CD4-positive, alpha-beta T cell treated with Interleukin-6 for 4 hours (primary cell): ENCODE measurements at places on chromosomes 6 and 20.

DNA sequence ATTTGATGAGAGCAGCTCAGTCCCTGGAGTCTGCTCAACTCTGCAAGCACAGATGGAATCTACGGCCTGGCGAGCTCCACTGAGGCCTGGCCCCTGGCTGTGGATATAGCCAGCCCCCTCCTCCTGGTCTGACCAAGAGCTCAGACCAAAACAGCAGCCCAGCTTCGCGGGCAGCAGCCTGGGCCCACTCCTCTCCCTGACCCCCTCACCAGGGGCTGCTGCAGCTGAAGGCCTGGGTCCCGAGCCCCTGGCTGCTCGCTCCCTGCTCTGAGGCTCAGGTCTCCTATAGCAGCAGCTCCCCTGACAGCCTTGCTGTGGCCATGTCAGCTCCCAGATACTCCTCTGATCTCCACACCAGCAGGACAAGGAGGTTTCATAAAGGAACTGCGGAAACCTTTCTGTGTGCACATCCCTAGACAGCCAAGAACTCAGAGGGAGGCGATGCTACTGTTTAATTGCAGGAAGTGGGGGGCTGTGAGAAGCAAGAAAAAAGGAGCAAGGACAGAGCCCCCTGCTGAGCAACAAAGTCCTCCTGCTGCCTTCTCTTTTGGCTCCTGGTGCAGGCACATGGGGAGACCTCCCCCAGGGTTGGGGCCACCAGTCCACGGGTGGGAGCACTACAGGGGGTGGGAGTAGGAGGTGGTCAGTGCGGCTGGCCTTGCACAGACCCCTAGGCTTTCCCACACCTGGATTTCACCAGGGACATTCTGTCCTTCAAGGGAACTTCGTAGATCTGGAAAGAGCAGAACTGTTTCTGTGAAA, 38.7 kb upstream of the CST5 start:
- no peak for DNase-seq

GRCh38 chr6:149445095-149445466, 39.7 kb downstream of the ZC3H12D start:
- no peak for DNase-seq

DNA sequence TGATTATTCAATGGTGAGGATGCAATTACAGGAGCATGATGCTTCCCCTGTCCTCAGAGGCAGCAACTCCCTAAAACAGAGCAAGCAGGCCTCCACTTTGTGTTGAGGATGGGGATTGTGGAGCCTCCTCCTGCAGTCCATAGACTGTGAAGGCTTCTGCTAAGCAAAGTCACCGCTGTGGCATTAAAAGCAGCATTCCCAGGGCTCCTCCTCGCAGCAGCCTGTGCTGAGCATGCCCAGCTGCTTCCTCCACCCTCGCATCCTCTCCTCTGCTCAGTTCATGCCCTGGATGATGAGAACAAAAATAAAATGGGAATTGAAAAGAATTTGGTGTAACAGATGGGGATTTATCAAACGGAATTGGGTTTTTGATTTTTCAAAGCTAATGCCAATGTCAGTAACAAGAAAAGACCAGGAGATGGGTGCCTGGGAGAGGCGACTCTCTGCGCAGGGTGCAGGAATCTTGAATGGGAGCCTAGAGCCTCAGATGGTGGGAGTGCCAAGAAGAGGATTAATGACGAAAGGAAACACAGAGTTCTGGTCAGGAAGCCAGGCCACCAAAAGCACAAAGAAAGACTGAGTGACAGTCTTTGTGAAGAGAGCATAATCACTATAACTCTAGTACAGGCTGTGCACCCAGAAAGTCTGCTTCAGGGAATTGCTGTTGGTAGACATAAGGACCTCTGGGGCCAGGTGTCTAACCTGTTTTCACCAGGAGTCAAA, 347.6 kb downstream of the TPBG start:
- DNase-seq, result no peak

DNA sequence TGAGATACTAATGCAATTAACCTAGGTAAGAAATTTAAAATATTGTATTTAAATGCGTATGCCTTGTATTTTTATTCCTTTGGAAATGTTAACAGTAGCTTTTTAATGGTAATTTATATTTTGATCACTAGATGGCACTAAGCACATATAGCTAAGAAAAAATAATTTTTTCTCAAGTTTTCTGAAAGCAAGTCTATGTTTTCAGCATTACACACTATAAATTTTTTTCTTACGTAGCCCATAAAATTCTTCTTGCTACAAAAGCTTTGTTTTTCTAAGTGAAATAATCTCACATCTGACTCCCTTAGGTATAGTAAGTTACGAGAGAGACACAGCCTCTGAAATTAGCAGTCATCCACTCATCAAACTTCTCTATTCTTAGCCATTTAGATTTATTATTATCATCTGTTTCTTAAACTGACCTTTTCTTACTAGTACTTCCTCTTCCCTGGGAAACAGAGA, 35.7 kb downstream of the TSPYL4 start:
- no peak for DNase-seq

GRCh38 chr6:53910834-53911233, 116.0 kb downstream of the LRRC1 start:
- no peak for DNase-seq

DNA sequence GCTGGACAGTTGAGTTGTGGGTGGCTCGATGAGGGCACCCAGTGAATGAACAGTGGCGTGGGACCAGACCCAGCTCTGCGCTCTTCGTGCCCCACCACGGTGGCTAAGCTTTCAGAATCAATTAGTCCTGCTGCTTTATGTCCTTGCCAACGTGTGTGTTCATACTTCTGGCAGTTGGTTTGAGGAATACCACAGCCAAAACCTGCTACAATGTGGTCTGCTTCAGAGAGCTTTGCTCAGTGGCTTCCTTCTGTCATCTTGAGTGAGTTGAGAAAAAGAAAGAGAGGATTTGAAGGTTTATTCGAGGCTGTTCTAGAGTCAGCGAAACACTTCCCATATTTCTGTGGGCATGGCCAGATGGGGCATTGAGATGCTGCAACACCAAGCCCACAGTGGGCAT, 39.5 kb upstream of the SLC22A2 start:
- no peak for DNase-seq

- no peak for DNase-seq
Measured at GRCh38 chr6:155660251-155660977, 204.8 kb upstream of the NOX3 start.

DNA sequence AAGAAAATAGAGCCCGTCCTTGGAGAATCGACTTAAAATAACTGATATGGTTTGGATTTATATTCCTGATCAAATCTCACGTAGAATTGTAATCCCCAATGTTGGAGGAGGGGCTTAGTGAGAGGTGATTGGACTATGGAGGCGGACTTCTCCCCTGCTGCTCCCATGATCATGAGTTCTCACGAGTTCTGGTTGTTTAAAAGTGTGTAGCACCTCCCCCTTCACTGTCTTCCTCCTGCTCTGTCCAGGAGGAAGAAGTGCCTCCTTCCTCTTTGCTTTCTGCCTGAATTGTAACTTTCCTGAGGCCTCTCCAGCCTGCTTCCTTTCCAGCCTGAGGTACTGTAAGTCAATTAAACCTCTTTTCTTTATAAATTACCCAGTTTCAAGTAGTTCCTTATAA, 529.2 kb downstream of the HAO1 start:
- DNase-seq, result no peak

DNA sequence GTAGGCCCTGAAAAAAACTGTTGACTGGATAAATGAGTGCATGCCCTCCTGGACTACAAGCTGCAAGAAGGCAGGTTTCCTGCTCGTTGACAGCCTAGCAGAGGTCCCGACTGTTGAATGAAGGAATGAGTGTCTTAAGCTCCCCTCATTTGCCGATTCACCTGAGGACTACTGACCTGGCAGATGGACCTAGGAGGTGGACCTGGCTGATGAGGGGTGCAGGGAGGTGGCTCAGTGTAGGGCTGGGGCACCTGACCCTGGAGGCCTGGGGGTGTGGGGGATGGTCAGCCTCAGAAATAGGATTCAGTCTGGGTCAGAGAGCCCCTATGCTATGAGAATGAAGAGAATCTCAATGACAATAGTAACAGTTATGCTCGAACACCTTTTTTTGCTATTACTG, 11.6 kb upstream of the TFAP2C start:
- no peak for DNase-seq

DNA sequence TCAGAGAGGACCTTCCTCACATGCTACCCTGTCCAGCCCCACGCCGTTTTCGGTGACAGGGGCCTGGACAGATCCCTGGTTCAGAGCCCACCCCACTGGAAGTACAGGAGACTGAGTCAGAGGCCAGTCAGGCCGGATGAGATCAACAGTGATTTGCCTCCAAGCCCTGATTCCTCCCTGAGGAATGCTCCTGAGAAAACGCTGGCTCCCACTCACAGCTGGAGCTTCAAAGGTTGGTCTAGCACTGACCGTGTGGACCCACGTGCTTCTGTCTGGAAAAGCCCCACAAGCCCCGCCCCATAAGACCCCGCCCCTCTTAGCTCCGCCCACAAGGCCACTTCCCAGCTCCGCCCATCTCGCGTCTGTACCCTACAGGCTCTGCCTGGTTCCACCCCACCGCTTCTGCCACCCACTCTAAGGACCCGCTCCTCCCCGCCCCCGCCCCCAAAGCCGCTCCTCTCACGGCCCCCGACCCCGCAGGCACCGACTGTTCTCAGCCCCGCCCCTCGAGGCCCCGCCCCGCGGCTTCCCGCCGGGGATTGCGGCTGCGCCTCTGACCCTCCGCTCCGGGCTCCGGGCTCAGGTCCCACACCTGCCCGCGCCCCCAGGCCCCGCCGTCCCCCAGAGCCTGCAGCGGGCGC, 64.9 kb upstream of the BHLHE23 start:
- DNase-seq, result peak; percentile 17

- DNase-seq, result no peak
Measured at GRCh38 chr20:824490-824889, 9.0 kb upstream of the FAM110A start.

DNA sequence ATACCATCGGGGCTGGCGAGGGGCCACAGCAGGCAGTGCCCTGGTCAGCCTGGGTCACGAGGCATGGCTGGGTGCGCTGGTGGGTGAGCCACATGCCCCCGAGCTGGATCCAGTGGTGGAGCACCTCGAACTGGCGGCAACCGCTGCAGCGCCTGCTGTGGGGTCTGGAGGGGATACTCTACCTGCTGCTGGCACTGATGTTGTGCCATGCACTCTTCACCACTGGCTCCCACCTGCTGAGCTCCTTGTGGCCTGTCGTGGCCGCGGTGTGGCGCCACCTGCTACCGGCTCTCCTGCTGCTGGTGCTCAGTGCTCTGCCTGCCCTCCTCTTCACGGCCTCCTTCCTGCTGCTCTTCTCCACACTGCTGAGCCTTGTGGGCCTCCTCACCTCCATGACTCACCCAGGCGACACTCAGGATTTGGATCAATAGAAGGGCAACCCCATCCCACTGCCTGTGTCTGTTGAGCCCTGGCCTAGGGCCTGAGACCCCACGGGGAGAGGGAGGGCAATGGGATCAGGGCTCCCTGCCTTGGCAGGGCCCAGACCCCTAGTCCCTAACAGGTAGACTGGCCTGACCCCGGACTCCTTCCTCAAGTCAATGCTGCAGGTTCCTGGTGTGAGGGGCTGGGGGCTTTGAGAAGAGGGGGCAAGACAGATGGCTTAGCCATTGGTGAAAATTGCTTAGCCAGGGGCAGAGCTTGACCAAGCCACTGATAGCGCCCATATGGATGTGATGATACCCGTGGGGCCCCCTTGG, 598 bp downstream of the TMEM239 start:
- peak; percentile 18 for DNase-seq

- DNase-seq, result no peak
Measured at GRCh38 chr6:43715056-43715788, 27.6 kb upstream of the MRPS18A start.

DNA sequence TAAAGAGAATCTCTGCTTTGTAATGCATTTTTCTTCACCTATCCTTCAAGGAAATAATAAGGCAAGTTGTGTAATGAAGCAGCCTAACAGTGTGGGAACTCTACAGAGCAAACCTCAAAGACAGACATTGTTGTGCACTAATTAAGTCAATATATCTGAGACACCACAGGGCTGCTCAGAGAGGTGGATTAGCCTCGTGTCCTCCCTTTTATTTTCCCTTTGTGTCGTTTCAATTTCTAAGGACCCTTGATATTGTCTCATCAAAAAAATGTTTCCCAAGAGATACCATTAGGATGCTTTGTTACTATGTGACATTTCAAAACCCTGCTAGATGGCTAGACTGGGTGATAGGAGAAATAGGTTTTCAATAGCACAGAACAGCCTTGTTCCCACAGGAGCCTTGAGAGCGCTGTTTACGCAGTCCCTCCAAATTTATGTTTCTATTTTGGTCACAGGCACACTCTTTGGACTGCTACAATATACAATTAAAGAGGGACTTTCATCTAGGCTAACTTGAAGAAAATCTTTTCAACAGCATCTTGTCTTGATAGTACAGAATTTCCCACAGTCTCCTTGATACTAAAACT, 23.1 kb downstream of the UBE3D start:
- DNase-seq, result no peak

- no peak for DNase-seq
Measured at GRCh38 chr20:49661560-49662329, 51.9 kb downstream of the B4GALT5 start.

DNA sequence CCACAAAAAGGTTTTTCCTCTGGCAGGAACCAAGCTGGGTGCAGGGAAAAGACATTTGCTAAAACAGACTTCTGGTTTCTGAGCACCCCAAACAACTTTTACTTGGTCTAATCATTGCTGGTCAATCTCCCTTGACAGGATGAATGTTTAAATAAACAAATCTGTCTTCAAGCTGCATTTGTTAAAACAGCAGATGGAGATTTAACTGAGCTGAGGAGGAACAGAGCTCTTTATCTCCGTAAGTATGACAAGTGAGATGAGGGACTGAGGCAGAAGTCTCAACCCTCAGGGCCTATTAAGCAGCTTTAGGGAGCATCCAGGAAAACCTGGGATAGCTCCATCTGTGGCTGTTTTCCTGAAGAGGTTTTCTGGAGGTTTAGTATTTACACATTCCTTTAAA, 40.6 kb downstream of the NINL start:
- no peak for DNase-seq

- DNase-seq, result no peak
Measured at GRCh38 chr6:127690588-127690987, 113.6 kb downstream of the C6orf58 start.

DNA sequence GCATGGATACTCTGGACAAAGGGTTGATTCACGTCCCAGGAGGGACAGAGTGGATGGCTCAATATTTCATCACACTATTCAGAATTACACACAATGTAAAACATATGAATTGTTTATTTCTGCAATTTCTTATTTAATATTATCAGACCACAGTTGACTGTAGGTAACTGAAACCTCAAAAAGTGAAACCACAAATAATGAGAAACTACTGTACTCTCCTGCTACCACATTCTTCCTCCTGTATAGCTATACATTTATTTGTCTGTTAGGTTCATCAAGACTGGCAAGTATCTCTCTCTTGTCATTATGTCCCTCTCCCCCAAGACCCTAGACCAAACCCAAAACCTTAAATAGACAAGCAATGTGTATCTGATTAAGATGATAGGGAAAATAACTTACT, 60.0 kb downstream of the SYCP2 start:
- no peak for DNase-seq

- no peak for DNase-seq
Measured at GRCh38 chr6:50661636-50662035, 51.7 kb upstream of the TFAP2D start.
